ENCODE measurements at places on chromosomes 5 and 9. TPM values are rescaled to one million over a fixed set of nuclear protein-coding genes. Genes with fewer than 3 reads are reported as not detected.

GRCh38 chr9:76798527-76798926 is 34.3 kb downstream of the PCA3 start:
- no peak for DNase-seq
- no peaks in the 10 kb centered on the region for H3K4me1 ChIP-seq
- H3K27ac ChIP-seq: no peak overlapping the region
- no peak overlapping the region for H3K4me3 ChIP-seq
- H3K27me3 ChIP-seq: no peaks in the 10 kb centered on the region

- peaks cover 28% of the 10 kb centered on the region for H3K4me1 ChIP-seq
- H3K27me3 ChIP-seq: peaks cover 39% of the 10 kb centered on the region
- no peak overlapping the region for H3K4me3 ChIP-seq
- no peaks in the 10 kb centered on the region for H3K36me3 ChIP-seq
- DNase-seq: no peak
Observed at GRCh38 chr9:78300209-78300608, 3.3 kb downstream of the PSAT1 start.

DNA sequence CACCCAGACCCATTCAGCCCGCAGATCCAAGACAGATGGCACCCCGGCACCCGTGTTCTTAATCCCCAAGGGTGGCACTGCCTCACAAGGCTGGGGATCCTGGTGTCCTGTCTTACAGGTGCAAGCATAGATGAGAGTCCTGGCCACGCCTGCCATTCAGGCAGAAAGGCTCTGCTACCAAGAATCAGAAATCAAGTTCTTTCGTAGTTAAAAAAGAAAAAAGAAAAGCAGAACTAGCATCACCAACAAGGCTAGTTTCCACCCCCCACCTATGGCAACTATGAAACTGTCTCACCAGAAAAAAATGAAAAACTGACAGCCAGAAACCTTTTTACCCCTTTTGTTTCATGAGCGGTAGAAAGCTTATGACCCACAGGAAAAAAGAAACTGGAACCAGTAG is 170.4 kb downstream of the SYK start:
- no peak for DNase-seq
- no peaks in the 10 kb centered on the region for H3K36me3 ChIP-seq
- H3K4me3 ChIP-seq: no peak overlapping the region
- H3K4me1 ChIP-seq: no peaks in the 10 kb centered on the region

GRCh38 chr9:98806394-98807035 is 955 bp upstream of the GALNT12 start:
- H3K4me3 ChIP-seq: no peak overlapping the region
- H3K36me3 ChIP-seq: no peaks in the 10 kb centered on the region
- H3K4me1 ChIP-seq: peaks cover 20% of the 10 kb centered on the region
- no peak overlapping the region for H3K27ac ChIP-seq
- peaks cover 12% of the 10 kb centered on the region for H3K27me3 ChIP-seq

DNA sequence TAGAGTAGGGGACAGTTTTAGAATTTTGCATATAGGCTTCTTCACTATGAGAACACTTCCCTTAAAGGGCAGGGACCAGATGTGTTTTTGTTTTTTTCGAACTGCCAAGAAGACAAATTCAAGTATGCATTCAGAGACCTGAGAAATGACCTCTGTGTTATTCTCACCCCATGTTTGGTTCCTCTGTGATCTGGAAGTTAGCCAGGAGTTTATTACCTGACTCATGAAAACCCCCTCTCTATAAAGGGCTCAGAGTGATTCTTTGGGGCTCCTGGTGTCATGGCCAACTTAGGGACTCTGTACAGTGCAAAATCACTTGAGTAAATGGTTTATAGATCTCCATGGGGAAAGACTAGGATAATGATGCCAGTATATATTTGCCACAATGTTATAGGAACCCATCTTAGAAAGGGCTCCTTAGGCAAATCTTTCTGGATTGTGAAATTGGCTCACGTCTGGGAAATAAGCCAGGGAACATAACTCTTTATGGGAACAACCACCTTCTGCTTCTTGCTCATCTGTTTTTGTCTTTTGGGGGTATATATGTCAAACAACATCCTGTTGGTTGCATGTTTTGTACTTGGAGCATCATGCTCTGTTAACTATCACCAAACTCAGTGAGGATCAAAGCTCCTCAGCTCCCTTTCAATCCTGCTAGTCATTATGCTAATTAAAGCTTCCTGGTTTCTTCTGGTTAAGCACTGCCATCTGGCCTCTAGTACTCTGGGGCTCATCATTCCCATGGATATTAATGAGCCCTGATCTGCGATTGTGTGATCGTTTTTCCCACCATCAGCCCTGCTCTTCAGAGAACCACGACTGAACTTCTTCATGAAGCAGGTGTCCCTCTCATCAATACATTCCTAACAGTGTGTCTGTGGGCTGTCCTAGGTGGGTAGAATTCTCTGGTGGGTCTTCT is 173.4 kb upstream of the CDH12 start:
- no peaks in the 10 kb centered on the region for H3K36me3 ChIP-seq
- H3K27me3 ChIP-seq: no peaks in the 10 kb centered on the region
- H3K4me1 ChIP-seq: no peaks in the 10 kb centered on the region
- H3K27ac ChIP-seq: no peak overlapping the region

GRCh38 chr5:56699538-56699937 is 115.8 kb upstream of the MAP3K1 start:
- H3K4me3 ChIP-seq: no peak overlapping the region
- DNase-seq: no peak
- H3K36me3 ChIP-seq: no peaks in the 10 kb centered on the region
- H3K4me1 ChIP-seq: peaks cover 11% of the 10 kb centered on the region
- H3K27ac ChIP-seq: no peak overlapping the region
- no peaks in the 10 kb centered on the region for H3K27me3 ChIP-seq

GRCh38 chr5:54645882-54646355 is 128.4 kb downstream of the SNX18 start:
- peak overlapping the region; percentile 84 for H3K27ac ChIP-seq
- no peaks in the 10 kb centered on the region for H3K36me3 ChIP-seq
- H3K4me3 ChIP-seq: no peak overlapping the region
- no peak for DNase-seq
- peaks cover 38% of the 10 kb centered on the region for H3K4me1 ChIP-seq
- no peaks in the 10 kb centered on the region for H3K27me3 ChIP-seq

- H3K4me1 ChIP-seq: peaks cover 60% of the 10 kb centered on the region
- DNase-seq: peak; percentile 78
- no peaks in the 10 kb centered on the region for H3K36me3 ChIP-seq
- H3K4me3 ChIP-seq: peak overlapping the region; percentile 44
Observed at GRCh38 chr5:148808864-148809642, 17.4 kb upstream of the ADRB2 start.

DNA sequence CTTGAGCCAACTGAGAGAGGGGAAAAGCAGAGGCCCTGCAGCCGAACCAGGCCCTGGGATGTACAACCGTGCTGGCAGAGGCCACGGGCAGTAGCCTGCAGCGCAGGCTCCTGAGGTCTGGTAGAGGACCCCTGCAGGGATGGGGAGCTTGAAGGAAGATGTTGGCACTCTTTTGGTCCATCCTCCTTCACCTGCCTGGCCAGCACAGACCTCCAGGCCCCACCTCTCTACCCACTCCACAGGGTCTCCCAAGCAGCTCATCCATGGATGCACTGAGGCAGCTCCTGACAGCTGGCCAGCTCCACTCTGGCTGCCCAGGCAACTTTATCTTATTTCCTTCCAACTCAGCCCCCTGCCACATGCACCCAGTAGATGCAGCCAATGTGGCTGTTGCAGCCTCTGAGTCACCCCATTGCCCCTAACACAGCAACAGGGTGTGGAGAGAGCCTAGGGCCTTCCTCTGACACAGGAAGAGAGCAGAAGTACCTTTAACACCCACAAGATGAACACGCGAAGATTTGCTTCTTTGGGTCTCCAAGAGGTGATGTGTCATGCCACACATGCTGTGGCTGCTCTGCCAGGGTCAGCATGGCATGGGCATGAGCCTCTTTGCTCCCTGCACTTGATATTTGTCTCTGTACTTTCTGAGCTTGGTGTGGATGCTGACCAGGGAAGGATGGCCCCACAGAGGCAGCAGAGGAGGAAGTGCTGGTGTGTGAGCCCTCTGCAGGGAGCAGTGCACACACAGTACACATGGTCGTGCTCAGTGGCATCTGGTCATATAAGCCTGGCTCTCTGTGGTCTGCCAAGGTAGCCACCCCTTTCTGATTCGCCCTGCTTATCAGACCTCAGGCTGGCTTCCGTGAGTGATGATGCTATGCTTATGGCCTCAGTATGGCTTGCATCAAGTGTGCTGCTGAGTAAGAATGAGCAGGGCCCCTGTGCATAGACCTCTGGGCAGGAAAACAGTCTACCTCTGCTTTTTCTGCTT is 117.2 kb downstream of the NRG2 start:
- H3K27ac ChIP-seq: no peak overlapping the region
- no peaks in the 10 kb centered on the region for H3K36me3 ChIP-seq
- no peak overlapping the region for H3K4me3 ChIP-seq
- H3K27me3 ChIP-seq: no peaks in the 10 kb centered on the region
- no peak for DNase-seq

- H3K27me3 ChIP-seq: no peaks in the 10 kb centered on the region
- H3K4me1 ChIP-seq: no peaks in the 10 kb centered on the region
- H3K36me3 ChIP-seq: no peaks in the 10 kb centered on the region
- DNase-seq: peak; percentile 52
Observed at GRCh38 chr9:16133556-16134227, 580.8 kb downstream of the CCDC171 start.

- no peaks in the 10 kb centered on the region for H3K27me3 ChIP-seq
- DNase-seq: no peak
- no peak overlapping the region for H3K27ac ChIP-seq
- no peaks in the 10 kb centered on the region for H3K36me3 ChIP-seq
Observed at GRCh38 chr5:83633285-83633684, 87.4 kb downstream of the HAPLN1 start.

GRCh38 chr5:171667341-171668096 is 118.1 kb upstream of the SMIM23 start:
- no peaks in the 10 kb centered on the region for H3K27me3 ChIP-seq
- no peaks in the 10 kb centered on the region for H3K36me3 ChIP-seq
- DNase-seq: peak; percentile 52

- no peaks in the 10 kb centered on the region for H3K27me3 ChIP-seq
- H3K4me3 ChIP-seq: no peak overlapping the region
- no peaks in the 10 kb centered on the region for H3K4me1 ChIP-seq
- H3K36me3 ChIP-seq: no peaks in the 10 kb centered on the region
- no peak overlapping the region for H3K27ac ChIP-seq
Observed at GRCh38 chr9:115517335-115518075, 399.5 kb upstream of the TNC start.

DNA sequence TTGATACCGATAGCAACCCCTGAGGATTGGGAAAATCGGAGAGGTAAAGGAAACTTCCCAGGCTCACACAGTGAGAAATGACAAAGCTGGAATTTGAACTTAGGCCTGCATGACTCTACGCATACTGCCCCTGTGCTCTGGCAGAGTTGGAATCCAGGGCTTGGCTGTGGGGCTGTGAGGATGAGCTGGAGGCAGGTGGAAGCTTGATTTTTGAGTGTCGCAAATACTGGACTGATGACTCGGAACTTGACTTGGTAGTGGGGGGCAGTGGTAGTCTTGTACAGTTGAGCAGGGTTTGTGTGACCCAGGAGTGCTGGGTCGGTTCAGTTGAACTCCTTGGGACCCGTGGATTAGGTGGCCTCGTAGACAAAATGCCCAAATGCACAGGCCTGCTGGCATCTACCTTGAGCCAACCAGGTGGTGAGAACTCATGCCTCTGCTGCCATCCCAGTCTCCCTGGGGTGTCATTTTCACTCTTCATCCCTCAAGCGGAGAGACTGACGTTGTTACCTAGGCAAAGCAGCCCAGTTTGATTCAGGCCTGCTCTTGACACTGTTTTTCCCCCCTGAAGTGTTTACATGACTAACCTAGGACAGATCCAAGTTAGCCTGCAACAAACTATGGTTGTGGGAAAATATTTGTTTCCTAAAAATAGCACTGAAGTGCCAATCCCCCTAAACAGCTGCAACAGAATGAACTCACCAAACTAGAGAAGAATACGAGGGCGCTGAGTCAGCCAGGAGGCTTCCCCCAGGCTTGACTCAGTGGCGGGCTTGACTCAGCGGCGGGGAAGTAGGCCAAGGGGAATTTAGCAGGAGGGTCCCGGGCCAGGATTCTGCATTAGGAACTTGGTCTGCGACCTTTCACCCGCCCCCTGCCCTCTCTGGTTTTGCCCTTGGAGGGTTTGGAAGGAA is 45.7 kb upstream of the ORM1 start:
- no peak overlapping the region for H3K27ac ChIP-seq
- H3K4me1 ChIP-seq: no peaks in the 10 kb centered on the region
- DNase-seq: peak; percentile 10
- no peak overlapping the region for H3K4me3 ChIP-seq

- H3K36me3 ChIP-seq: no peaks in the 10 kb centered on the region
- no peaks in the 10 kb centered on the region for H3K27me3 ChIP-seq
- no peak for DNase-seq
- no peak overlapping the region for H3K4me3 ChIP-seq
- H3K4me1 ChIP-seq: no peaks in the 10 kb centered on the region
Observed at GRCh38 chr9:79264041-79264440, 307.7 kb upstream of the TLE4 start.

DNA sequence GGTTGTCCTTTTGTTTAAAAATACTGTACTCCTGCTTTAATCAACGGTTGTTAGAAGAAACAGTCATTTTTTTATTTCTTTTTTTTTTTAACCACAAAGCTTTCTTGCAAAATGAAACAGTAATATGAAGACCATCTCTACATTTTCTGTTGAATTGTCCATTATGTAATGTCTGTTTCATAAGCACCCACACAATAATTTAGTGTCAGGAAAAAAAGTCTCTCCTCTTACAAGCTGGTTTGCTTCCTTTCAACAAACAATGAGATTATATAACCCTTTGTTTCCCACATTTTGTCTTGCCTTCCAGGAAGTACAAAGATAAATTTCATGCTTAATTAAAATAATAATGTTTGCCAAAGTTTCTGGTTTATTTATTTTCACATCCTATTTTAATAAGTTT is 16.7 kb downstream of the CTNNAL1 start:
- no peaks in the 10 kb centered on the region for H3K27me3 ChIP-seq
- H3K4me1 ChIP-seq: peaks cover 33% of the 10 kb centered on the region
- DNase-seq: no peak
- H3K27ac ChIP-seq: no peak overlapping the region
- H3K4me3 ChIP-seq: no peak overlapping the region

- H3K4me3 ChIP-seq: no peak overlapping the region
- no peak for DNase-seq
- H3K27ac ChIP-seq: no peak overlapping the region
Observed at GRCh38 chr5:137368651-137369050, 130.5 kb downstream of the SPOCK1 start.

Gene RNF183
- not detected for total RNA-seq

Gene DDX4
- total RNA-seq: not detected

Gene IFNA21
- not detected for total RNA-seq

Gene CCL27
- not detected for total RNA-seq

Gene NELFB
- total RNA-seq: 44.7 TPM

Gene ICE1
- 28.1 TPM for total RNA-seq

Gene LIX1
- total RNA-seq: not detected

Gene SVEP1
- total RNA-seq: 55.9 TPM

Gene LCN2
- total RNA-seq: 83.4 TPM

Gene FBXO38
- total RNA-seq: 72.9 TPM

Gene CBY3
- total RNA-seq: not detected

Gene NDUFB6
- total RNA-seq: 39.0 TPM

Gene BDP1
- 26.8 TPM for total RNA-seq

Gene DCANP1
- total RNA-seq: not detected

Measured in lower lobe of right lung (tissue), 2 donors.